ENCODE measurements at places on chromosomes 11 and 22. TPM values are rescaled to one million over a fixed set of nuclear protein-coding genes. Genes with fewer than 3 reads are reported as not detected.

GRCh38 chr22:28883657-28883916 lies 215 bp downstream of the ZNRF3 start:
- H3K27me3 ChIP-seq, result peaks cover 16% of the 10 kb centered on the region
- H3K4me3 ChIP-seq, result peak overlapping the region; percentile 89
- DNase-seq, result no peak

DNA sequence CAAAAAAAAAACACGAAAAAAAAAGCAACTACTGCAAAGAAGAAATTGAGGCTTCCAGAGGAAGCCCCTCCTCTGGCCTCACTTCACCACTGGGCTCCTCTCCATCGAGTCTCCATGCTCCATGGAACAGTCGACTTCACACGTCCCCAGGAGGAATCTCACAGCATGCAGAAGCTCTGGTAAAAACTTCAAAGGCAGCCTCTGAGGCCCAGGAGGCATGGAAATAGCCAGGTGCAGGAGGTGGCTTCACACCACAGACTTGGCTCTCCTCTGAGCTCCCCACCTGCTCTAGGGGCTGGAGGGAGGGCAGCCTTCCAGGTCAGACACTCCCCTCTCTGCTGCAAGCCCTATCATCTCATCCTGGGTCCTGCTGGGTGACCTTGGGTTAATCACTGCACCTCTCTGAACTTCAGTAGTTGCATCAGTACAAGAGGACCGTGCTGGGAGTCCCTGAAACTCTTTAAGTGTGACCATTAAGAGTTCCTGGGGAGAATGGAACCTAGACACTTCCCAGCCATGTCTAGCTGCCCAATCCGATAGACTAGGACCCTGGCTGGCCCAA lies 8.2 kb downstream of the PDE2A start:
- no peak for DNase-seq
- H3K36me3 ChIP-seq, result no peaks in the 10 kb centered on the region
- peaks cover 9% of the 10 kb centered on the region for H3K4me1 ChIP-seq
- H3K4me3 ChIP-seq, result no peak overlapping the region
- H3K27ac ChIP-seq, result no peak overlapping the region
- peaks cover 13% of the 10 kb centered on the region for H3K27me3 ChIP-seq

- H3K27me3 ChIP-seq, result peaks cover 5% of the 10 kb centered on the region
- H3K27ac ChIP-seq, result no peak overlapping the region
- H3K4me1 ChIP-seq, result no peaks in the 10 kb centered on the region
- H3K4me3 ChIP-seq, result no peak overlapping the region
- H3K36me3 ChIP-seq, result peaks cover 3% of the 10 kb centered on the region
These were observed 11.3 kb upstream of the OR5M1 start for GRCh38 chr11:56625946-56626345.

DNA sequence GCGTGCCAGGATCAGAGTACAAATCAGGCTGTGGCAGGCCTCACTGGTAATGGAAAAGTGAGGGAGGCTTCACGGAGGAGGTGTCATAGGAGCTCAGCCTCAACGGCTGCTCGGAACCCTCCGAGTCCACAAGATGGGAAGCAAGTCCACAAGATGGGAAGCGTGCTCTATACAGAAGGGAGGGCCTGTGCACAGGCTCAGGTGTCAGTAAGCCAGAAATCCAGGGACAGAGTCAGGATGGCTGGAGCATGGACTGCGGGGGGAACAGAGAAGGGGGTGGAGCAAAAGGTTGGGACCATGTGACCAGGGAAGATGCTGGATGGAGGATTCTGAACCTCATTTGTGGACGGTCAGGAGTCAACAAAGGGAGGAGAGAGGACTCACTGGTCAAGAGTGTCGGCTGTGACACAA lies 3.4 kb upstream of the DPP3 start:
- peaks cover 7% of the 10 kb centered on the region for H3K27me3 ChIP-seq
- no peak overlapping the region for H3K27ac ChIP-seq
- H3K36me3 ChIP-seq, result no peaks in the 10 kb centered on the region
- DNase-seq, result no peak

DNA sequence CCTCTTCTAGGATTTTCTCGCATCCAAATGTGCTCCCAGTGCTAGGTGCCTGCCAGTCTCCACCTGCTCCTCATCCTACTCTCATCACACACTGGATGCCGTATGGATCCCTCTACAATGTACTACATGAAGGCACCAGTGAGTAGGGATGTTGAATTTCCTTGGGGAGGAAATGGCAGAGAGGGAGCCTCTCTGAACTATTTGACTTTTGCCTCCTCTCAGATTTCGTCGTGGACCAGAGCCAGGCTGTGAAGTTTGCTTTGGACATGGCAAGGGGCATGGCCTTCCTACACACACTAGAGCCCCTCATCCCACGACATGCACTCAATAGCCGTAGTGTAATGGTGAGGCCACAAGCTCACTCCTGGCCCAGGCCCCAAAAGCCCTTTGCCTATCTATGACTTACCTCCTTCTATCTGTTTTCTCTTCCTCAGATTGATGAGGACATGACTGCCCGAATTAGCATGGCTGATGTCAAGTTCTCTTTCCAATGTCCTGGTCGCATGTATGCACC lies 2.5 kb downstream of the TAF10 start:
- no peak for DNase-seq
- H3K27me3 ChIP-seq, result no peaks in the 10 kb centered on the region
- no peak overlapping the region for H3K27ac ChIP-seq

- H3K36me3 ChIP-seq, result peaks cover 57% of the 10 kb centered on the region
- peaks cover 65% of the 10 kb centered on the region for H3K4me1 ChIP-seq
- H3K27me3 ChIP-seq, result no peaks in the 10 kb centered on the region
- no peak overlapping the region for H3K4me3 ChIP-seq
These were observed 71.2 kb downstream of the FLI1 start for GRCh38 chr11:128765104-128765503.

- no peak for DNase-seq
- peaks cover 2% of the 10 kb centered on the region for H3K27me3 ChIP-seq
- H3K4me1 ChIP-seq, result peaks cover 4% of the 10 kb centered on the region
- H3K36me3 ChIP-seq, result no peaks in the 10 kb centered on the region
These were observed 86.1 kb upstream of the PARVA start for GRCh38 chr11:12291313-12291712.

GRCh38 chr11:119759324-119759723 lies 30.3 kb upstream of the NECTIN1 start:
- no peak for DNase-seq
- no peak overlapping the region for H3K27ac ChIP-seq
- no peaks in the 10 kb centered on the region for H3K4me1 ChIP-seq
- no peaks in the 10 kb centered on the region for H3K36me3 ChIP-seq

GRCh38 chr11:65565624-65566453 lies 4.4 kb upstream of the ZNRD2 start:
- peak overlapping the region; percentile 98 for H3K27ac ChIP-seq
- DNase-seq, result peak; percentile 76
- peaks cover 9% of the 10 kb centered on the region for H3K27me3 ChIP-seq
- H3K4me1 ChIP-seq, result peaks cover 53% of the 10 kb centered on the region
- H3K4me3 ChIP-seq, result peak overlapping the region; percentile 75

DNA sequence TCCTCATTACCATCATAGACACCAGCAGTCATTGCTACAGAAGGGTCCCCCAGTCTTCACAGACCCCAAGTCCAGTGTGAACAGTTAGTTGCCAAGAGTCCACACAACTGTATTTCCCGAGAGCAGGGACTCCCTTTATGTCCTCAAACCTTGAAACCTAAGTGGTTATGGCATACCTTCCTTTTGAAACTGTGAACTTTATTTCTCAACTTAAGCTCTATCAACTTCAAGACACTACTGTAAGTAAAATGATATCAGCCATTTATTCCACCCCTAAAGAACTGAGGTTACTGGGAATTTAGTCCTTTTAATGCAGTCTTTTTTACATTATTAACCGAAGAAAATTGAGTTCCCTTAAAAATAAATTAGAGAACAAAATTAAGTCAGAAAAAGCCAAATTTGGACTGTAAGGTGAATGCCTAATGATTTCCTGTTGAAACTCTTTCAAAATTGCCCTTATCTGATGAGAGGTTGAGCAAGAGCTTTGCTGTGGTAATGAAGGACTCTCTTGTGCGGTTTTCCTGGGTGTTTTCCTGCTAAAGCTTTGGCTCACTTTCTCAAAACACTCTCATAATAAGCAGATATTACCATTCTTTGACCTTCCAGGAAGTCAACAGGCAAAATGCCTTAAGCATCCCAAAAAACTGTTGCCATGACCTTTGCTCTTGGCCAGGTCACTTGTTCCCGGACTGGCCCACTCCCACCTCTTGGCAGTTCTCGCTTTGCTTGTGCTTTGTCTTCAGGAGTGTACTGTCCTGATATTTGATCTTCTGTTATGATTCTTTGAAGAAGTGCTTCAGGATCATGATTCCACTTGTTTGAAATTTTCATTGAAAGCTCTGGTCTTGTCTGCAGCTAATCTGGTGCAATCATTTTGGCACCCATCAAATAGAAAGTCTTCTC lies 765.4 kb upstream of the ANO3 start:
- H3K36me3 ChIP-seq, result no peaks in the 10 kb centered on the region
- H3K4me3 ChIP-seq, result no peak overlapping the region
- DNase-seq, result no peak
- H3K4me1 ChIP-seq, result no peaks in the 10 kb centered on the region
- H3K27me3 ChIP-seq, result no peaks in the 10 kb centered on the region
- H3K27ac ChIP-seq, result no peak overlapping the region

- H3K4me3 ChIP-seq, result no peak overlapping the region
- H3K4me1 ChIP-seq, result no peaks in the 10 kb centered on the region
- H3K27me3 ChIP-seq, result no peaks in the 10 kb centered on the region
- no peak overlapping the region for H3K27ac ChIP-seq
- no peaks in the 10 kb centered on the region for H3K36me3 ChIP-seq
- DNase-seq, result no peak
These were observed 36.1 kb downstream of the NEU3 start for GRCh38 chr11:75024764-75025211.

- H3K4me3 ChIP-seq, result no peak overlapping the region
- DNase-seq, result no peak
- no peak overlapping the region for H3K27ac ChIP-seq
- no peaks in the 10 kb centered on the region for H3K4me1 ChIP-seq
These were observed 209.7 kb upstream of the PLET1 start for GRCh38 chr11:112470355-112470754.

GRCh38 chr11:91173701-91174100 lies 950.9 kb upstream of the CHORDC1 start:
- H3K36me3 ChIP-seq, result no peaks in the 10 kb centered on the region
- no peak overlapping the region for H3K27ac ChIP-seq
- H3K4me1 ChIP-seq, result no peaks in the 10 kb centered on the region
- no peaks in the 10 kb centered on the region for H3K27me3 ChIP-seq

GRCh38 chr11:47587039-47587716 lies 700 bp downstream of the FAM180B start:
- H3K27ac ChIP-seq, result no peak overlapping the region
- H3K27me3 ChIP-seq, result no peaks in the 10 kb centered on the region
- H3K36me3 ChIP-seq, result peaks cover 16% of the 10 kb centered on the region
- no peak for DNase-seq
- no peak overlapping the region for H3K4me3 ChIP-seq

GRCh38 chr11:74288911-74289310 lies 22.5 kb downstream of the P4HA3 start:
- H3K4me1 ChIP-seq, result no peaks in the 10 kb centered on the region
- DNase-seq, result no peak
- H3K27me3 ChIP-seq, result peaks cover 11% of the 10 kb centered on the region
- H3K36me3 ChIP-seq, result no peaks in the 10 kb centered on the region

DNA sequence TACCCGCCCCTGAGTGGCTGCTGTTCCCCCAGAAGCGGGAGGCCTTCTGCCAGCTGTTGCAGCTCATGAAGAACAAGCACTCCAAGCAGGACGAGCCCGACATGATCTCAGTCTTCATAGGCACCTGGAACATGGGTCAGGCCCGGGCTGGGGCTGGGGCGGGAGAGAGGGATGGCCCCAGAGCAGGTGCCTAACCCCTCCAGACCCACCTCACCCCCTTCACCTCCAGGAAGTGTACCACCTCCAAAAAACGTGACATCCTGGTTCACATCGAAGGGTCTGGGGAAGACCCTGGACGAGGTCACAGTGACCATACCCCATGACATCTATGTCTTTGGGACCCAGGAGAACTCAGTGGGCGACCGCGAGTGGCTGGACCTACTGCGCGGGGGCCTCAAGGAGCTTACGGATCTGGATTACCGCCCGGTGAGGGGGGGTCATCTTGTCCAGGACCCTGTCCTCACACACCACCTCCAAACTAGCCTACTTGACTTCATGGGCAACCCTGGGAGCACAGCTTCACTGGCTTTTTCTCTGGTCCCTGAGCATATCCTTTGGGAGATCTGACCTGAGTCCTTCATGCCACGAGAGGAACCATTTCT lies 6.3 kb downstream of the INPPL1 start:
- peaks cover 2% of the 10 kb centered on the region for H3K27me3 ChIP-seq
- no peak for DNase-seq
- H3K4me1 ChIP-seq, result peaks cover 17% of the 10 kb centered on the region
- H3K4me3 ChIP-seq, result no peak overlapping the region
- H3K36me3 ChIP-seq, result peaks cover 11% of the 10 kb centered on the region

GRCh38 chr11:111173221-111173620 lies 72.3 kb upstream of the POU2AF2 start:
- DNase-seq, result no peak
- H3K36me3 ChIP-seq, result no peaks in the 10 kb centered on the region
- peaks cover 7% of the 10 kb centered on the region for H3K27me3 ChIP-seq
- no peak overlapping the region for H3K4me3 ChIP-seq
- no peaks in the 10 kb centered on the region for H3K4me1 ChIP-seq

CYB5R2 gene
- not detected for polyA plus RNA-seq

HSD17B12 gene
- 22.0 TPM for polyA plus RNA-seq

DCDC1 gene
- not detected for polyA plus RNA-seq

HBD gene
- polyA plus RNA-seq, result not detected

FGF4 gene
- not detected for polyA plus RNA-seq

OR51D1 gene
- not detected for polyA plus RNA-seq

PKDREJ gene
- 0.20 TPM for polyA plus RNA-seq

Data from immature natural killer cell (primary cell).